Stimulated activated CD4-positive, alpha-beta T cell treated with anti-CD3 and anti-CD28 coated beads, Interleukin-12 subunit alpha, Interleukin-12 subunit beta, amount 100 ng/mL, for 24 hours (primary cell): ENCODE measurements at places on chromosomes 13 and 19.

DNA sequence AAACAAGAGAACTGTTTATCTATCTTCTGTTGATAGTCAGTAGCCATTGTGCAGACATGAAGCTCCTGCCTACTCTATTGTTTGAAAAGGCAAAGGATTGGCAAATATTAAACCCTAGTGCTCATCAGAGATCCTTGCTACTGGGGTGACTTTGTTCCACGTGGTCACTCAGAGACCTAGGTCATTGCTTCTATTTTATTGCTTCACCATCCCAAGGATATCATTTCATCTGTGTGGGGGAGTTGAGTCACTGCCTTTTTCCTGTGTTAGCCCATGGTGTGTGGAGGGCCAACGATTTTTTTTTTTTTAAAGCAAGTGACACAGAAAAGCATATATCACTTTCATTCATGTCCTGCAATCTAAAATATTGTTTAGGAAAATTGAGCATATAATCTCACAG lies 254.1 kb upstream of the RXFP2 start:
- no peak for DNase-seq

- DNase-seq = no peak
Measured at GRCh38 chr13:75705395-75705794, 69.3 kb downstream of the LMO7 start.

GRCh38 chr19:54458648-54459281 lies 4.8 kb downstream of the LENG9 start:
- DNase-seq = no peak

- DNase-seq = no peak
Measured at GRCh38 chr13:104750377-104750776, 1684.2 kb upstream of the SLC10A2 start.

DNA sequence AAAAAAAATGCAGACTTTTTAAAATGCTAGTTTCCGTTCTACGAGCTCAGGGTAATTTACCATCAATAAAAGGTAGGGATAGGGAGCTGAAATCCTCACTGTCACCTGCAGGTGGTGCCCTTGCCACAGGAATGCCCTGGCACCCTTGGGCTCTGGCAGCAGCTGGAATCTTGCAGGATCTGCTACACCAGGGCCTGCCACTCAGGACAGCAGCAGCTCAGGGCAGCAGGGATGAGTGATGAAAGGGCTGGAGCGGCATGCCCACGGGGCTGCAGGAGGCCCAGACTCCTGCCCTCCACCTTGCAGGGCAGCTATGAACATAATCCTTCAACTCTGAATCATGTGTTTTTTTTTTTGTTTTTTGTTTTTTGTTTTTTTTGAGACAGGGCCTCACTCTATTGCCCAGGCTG lies 54.0 kb downstream of the GNG7 start:
- DNase-seq = peak; percentile 58

DNA sequence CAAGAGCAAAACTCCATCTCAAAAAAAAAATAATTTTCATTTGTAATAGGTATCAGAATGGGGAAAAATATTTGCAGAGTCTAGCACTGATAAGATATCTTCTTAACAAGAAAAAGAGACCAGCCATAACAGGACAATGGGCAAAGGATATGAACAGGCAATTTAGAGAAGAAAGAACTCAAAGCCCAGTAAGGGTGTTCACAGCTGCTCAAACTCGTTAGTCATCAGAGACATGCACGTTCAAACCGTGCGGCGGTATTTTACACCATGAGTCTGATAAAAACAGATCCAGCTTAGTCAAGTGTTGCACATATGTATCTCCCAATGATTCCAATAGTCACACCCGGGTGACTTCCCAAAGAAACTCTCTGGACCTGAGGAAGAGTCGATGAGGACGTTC lies 13.7 kb upstream of the NCCRP1 start:
- no peak for DNase-seq

- DNase-seq = no peak
Measured at GRCh38 chr19:6204212-6204611, 68.7 kb downstream of the ACSBG2 start.

DNA sequence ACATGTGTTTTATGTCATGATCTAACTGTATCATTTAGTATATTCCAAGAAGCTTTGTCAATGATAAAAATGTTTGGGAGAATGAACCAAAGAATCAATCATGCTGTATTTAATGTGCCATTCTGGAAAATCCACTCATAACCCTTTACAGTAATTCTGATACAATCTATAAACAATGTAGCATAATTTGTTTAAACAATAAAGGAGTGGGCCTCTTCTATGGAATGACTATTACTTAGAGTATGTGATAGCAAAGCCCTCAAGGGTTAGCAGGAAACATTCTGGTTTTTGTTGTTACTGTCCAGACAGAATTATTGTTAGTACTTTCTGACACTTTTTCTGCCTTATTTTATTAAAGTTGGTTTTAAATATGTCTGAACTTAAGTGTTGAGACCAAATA lies 1073.1 kb downstream of the SLITRK5 start:
- no peak for DNase-seq

DNA sequence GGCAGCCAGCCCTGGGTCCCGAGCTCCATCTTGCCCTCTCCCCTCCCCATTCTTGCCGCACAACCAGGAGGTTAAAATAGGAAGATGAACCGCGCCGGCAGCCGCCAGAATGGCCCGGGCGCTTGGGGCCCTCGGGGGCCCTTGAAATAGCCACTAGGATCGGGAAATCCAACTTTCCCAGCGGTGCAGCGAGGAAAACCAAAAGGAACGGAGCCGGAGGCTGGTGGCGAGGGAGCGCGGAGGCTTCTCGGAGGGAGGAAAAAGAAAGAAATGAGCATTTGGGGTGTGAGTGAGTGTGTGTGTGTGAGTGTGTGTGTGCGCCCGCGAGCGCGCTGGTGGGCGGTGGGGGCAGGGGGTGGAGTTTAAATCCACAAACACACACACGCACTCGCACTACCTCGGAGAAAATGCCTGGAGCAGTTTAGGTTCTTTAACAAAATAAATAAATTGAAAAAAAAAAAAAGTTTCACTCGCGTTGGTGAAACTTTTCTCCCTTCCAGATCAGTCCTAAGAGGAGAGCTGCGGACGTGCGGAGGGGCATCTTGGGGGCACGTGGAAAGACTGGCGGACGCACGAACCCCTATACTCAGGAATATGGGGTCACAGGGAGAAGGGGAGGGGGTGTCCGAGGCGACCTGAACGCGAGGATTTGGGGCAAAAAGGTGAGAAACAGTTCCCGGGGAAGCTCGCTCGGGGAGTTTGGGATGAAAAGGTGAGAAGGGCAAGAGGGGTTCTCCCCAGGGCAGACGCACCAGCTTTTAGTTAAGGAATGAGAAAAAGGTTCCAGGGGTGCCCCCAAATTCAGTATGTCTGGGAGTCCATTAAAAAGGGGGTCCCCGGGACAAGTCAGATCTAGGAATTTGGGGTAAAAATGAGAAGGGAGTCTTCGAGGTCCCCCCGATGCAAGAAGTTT lies 1.3 kb downstream of the RFX2 start:
- peak; percentile 32 for DNase-seq

DNA sequence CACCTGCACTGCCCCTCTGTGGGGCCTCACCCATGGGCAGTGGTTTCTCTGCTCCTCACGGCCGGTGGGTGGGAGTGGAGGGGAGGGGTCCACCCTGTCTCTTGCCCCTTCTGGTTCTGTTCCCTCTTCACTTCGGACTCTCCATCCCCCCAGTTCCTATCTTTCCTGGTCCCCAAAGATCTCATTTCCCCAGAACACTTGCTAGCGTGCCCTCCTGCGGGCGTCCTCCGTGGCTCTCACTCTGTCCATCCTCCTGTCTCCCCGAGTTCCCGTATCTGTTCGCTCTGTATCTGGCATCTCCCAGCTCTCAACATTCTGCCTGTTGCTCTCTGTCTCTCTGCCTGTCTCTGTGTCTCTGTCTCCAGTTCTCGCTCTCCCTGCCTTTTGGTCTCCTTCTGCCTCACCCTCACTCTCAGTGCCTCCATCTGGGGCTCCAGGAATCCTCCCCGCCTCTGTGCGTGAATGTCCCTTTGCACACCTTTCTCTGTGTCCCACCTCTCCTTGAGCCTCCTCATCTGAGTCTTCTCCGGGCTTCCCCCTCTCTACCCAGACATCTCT lies 363 bp downstream of the SPIB start:
- no peak for DNase-seq

- DNase-seq = no peak
Measured at GRCh38 chr13:109626386-109627171, 159.8 kb downstream of the IRS2 start.

DNA sequence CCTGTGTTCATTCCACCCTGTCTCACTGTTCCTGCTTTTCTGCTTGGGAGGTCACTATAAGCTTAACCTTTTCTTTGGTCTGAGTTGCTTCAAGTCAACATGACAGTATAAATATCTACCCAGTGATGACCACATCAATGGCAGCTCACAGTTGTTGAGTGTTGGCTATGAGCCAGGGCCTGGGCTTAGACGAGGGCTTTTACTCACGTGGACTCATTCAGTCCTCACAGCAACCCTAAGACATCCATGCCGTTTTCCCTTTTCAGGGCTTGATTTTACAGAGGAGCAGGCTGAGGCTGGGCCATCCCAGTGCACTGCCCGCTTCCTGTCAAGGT lies 10.2 kb upstream of the CCDC97 start:
- DNase-seq = no peak

DNA sequence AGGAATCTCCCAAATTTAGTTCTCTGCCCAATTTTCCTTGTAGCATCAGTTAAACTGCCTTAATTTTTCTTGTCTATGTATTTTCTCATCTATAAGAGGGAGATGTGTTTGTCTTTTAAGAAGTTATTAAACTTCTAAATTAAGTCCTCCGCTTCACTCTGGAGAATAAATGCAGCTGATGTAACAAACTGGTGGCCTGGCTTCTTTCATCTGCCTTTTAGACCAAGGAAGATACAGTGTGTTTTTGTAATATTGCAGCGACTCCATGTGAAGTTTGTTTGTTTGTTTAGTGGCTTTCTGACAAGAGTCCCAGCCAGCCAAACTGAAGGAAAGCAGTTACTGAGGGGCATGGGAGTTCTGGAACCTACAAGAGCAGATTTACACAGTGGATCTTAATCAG lies 56.4 kb downstream of the KLF12 start:
- no peak for DNase-seq

GRCh38 chr19:8257052-8257443 lies 47.9 kb downstream of the CERS4 start:
- DNase-seq = no peak

GRCh38 chr13:110283736-110284517 lies 23.0 kb downstream of the COL4A1 start:
- no peak for DNase-seq

- no peak for DNase-seq
Measured at GRCh38 chr19:33841685-33842084, 45.0 kb downstream of the KCTD15 start.
